ENCODE measurements at places on chromosomes 5 and 9.

DNA sequence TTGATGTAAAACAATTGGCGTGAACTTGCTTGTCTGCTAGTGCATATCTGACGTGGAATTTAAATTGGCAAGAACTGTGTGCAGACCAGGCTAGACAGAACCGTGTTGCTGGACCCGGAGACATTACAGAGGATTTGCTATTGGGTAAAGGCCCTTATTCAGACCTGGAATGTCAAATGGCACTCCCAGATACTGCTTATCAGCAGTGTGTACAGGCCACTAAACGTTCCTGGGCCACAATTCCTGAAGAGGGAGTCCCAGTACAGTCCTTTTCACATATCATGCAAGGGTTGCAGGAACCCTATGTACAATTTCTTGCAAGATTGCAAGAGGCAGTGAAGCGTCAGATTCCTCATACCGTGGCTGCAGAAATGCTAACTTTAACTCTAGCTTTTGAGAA is 13.5 kb upstream of the MCCC2 start:
- no peak for DNase-seq

- no peak for DNase-seq
Observed at GRCh38 chr5:79687889-79688288, 1.7 kb upstream of the CMYA5 start.

- no peak for DNase-seq
Observed at GRCh38 chr5:154039458-154039829, 677 bp downstream of the MFAP3 start.

- no peak for DNase-seq
Observed at GRCh38 chr5:133627180-133627579, 14.8 kb upstream of the FSTL4 start.

GRCh38 chr9:28758341-28758740 is 1185.1 kb upstream of the C9orf72 start:
- DNase-seq, result no peak

- DNase-seq, result no peak
Observed at GRCh38 chr5:37554938-37555337, 175.8 kb downstream of the WDR70 start.

- DNase-seq, result no peak
Observed at GRCh38 chr5:79236970-79237739, 1.2 kb downstream of the JMY start.

DNA sequence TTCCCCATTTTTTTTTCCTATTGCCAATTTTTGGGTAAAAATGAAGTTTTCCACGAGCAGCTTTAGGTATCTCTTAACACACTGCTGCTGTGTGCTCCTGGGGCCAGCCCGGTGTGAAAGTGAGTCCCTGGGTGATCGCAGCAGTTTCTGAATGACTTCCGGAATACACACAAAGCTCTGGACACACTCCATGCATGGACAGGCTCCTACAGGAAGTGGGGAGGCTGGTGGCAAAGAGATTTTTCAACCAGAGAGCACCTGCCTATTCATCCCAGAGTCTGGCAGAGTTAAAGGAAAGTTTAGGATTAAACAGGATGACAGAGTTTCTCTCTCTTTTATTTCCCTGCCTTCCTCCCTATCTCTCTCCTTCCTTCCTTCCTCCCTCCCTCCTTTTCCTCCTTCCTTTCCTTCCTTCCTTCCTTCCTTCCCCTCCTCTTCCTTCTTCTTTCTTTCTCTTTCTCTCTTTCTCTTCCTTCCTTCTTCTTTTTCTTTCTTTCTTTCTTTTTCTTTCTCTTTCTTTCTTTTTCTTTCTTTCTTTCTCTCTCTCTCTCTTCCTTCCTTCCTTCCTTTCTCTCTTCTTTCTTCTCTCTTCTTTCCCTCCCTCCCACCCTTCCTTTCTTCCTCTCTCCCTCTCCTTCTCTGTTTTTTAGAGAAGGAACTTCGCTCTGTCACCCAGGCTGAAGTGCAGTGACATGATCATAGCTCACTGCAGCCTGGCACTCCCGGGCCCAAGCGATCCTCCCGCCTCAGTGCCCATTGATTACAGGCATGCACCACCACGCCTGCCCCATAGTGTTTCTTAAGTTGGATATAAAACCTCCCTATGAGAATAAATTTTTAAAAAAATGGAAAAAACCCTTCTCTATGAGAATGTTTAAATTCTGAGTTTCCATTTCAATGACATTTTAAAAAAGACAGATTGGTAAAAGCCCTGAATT is 38.7 kb upstream of the UBTD2 start:
- DNase-seq, result no peak
